ENCODE measurements at places on chromosomes 3 and 15.
A peak's percentile ranks its signal among the peaks of the same experiment; 100 is the strongest.

GRCh38 chr3:32335365-32336112, 56.1 kb upstream of the CMTM7 start:
- DNase-seq = no peak

GRCh38 chr3:15331606-15332404, 581 bp downstream of the SH3BP5 start:
- DNase-seq = no peak

DNA sequence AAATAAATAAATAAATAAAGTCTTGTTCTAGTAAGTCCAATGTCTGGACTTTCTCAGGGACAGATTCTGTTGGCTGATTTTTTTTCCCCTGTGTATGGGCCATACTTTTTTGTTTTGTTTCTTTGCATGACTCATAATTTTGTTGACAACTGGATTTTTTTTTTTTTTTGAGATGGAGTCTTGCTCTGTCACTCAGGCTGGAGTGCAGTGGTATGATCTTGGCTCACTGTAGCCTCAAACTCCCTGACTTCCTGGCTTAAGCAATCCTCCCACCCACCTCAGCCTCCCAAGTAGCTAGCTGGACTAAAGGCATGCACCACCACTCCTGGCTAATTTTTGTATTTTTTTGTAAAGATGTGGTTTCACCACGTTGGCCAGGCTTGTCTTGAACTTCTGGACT, 38.9 kb downstream of the TICRR start:
- DNase-seq = no peak

- no peak for DNase-seq
Measured at GRCh38 chr15:50484781-50485180, 60.6 kb downstream of the USP8 start.

- no peak for DNase-seq
Measured at GRCh38 chr3:57733790-57734189, 22.3 kb upstream of the SLMAP start.

DNA sequence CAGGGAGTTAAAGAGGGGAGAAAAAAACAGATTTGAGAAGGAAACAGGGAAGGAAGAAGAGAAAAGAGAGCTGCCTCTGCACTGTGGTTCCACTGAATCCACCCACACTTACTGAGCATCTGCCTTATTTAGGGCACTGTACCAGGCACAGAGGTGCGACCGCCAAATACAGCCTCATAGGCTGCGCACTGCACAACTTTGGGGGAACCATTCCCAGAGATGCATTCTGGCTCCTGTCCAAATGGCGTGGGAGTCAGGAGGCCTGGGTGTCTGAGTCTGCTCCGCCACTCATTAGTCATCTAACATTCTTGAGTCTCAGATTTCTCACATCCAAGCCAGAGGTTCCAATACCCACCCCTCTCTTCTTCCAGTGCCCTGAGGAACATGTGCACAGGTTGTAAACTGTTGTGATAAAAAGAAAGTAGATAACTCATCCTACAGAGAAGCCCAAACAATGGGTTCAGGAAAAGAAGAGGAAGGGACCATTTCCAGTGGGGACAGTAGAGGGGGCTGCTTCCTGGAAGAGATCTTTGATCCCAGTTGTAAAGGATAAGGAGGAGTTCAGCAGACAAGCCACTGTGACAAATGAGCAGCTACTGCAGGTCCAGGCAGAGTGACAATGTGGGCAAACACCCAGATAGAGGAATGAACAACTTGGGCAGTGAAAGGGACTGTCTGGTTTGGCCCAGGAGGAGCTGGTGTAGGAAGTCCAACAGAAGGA, 254.6 kb downstream of the UACA start:
- no peak for DNase-seq

DNA sequence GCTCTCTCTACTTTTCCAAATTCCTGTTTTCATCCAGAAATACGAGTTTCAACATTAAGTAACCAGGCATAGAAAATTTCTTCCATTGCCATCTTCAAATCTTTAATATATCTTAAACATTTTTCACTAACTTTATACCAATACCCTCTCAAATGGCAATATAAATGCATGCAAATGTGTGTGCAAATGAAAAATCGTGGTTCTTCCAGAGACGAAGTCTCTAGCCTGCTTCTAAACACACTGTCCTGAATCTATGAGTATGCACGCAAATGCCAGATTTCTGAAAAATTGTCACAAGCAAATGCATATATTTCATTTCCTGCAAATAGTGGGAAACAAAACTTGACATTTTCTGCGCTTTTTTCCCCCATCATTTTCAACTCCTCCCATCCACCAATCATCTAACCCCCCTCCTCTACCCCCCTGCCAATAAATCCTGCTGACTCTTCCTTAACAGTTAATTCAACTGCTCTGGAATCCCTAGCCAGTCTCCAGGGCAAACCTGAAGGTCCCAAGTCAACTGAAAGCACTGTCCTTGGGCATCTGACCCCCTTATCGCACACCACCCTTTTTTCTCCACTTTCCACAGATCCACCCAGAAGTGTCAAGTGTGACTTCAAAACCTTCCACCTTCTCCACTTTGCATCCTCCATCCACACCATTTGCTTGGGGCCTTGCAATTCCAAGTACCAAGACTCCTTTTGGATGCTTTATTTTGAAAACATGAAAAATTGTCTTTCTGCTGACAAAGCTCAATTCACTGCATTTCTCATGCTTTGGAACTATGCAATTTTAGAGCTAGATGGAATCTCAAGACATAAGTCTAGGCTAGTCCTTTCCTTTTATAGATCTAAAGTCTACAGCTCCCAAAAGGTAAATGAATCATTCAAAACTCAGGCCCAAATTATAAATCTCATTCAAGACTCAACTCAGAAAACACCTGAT, 144.7 kb downstream of the OSBPL10 start:
- no peak for DNase-seq

DNA sequence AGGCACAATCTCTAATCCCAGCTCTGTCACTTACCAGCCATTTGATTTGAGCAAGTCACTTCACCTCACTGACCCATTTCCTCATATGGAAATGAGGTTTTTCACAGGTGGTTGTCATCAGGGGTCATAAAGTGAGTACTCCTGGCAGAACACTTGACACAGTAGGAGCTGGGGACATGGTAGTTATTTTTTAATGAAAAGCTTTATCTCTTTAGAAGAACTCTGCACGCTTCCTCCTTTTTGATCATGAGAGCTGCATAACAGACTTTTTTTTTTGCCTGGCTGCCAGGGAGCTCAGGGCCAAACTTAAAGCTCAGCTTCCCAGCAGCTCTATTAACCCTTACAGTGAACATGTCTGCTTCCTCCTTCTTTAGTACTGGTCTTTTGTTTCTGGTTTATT, 8.4 kb downstream of the VWA5B2 start:
- DNase-seq = no peak

- no peak for DNase-seq
Measured at GRCh38 chr3:48697952-48698351, 12.2 kb upstream of the NCKIPSD start.

GRCh38 chr3:43378066-43378935, 92.0 kb downstream of the SNRK start:
- peak; percentile 42 for DNase-seq

DNA sequence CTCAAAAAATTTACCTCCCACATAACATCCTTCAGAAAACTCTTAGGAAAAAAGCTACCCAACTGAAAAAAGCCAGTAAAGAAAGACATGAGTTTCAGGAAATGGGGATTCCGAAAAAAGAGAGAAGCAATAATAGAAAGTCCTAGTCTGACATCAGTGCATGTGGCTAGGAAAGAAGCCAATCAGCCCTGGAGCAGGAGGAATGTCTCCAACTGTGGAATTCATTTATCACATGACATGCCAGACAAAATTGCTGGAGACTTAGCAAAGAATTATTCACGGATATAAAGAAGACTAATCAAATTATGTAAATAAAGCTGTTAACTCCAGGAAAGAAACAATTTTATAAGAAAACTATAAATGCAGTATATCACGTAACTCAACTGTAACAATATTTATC, 258.9 kb upstream of the RARB start:
- DNase-seq = no peak

- no peak for DNase-seq
Measured at GRCh38 chr15:29880341-29880740, 58.1 kb upstream of the TJP1 start.

DNA sequence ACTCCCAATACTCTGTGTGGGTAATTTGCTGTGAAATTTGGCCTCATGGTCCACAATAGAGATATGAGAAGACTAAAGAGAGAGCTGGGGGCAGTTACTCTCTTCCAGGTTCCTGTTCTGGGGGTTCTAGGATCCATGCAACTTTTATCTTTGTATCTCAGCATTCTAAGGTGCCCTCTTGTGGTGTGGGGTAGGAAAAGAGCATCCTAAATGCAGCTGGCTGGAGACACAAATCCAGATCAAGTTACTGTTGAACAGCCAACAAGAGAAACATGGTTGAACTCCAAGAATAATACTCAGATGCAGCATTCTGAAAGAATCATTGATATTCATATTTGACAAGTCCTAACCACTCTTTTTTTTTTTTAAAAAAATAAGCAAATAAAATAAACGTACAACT, 238.2 kb downstream of the GREM1 start:
- no peak for DNase-seq

GRCh38 chr3:192957441-192958021, 39.9 kb upstream of the MB21D2 start:
- DNase-seq = no peak

GRCh38 chr15:59723687-59724346, 34.7 kb upstream of the BNIP2 start:
- no peak for DNase-seq

- no peak for DNase-seq
Measured at GRCh38 chr3:89098964-89099585, 8.3 kb upstream of the EPHA3 start.

DNA sequence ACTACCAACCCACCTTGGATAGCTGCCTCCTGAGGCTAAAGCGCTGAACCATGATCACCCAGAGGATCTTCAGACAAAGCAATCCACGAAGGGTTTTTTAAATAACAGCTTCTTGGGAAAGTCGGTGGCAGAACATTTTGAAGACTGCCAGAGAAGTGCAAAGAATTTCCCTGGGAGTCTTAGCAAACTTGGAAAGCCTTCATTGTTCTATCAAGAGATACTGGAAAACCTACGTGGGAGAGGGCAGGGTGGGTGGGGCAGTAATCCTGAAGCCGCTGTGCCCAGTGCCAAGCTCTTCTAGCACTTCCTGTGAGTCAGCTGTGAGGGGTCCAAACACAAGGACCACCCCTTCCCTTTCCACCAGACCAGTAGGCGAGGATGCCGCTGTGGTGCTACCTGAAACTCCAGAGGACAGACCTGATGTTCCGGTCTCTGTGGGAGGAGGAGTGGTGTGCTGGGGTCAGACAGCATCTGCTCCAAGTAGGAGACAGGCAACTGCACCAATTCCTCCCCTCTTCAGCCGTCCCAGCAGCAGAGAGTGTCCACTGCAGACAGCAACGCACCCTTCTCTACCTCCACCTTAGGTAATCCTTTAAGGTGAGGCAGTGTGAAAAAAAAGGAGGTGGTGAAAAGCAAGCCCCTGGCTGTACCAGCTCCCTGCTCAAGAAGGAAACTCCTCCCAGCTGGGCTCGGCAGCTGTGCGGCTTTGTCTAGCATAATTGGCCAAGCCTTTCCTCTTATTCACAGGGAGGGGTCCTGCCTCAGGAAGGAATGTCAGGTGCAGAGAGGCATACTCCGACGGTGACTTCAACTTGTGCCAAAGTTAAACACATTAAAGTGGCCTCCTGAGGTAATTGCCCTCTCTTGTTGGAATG, 99.0 kb downstream of the TMCC1 start:
- no peak for DNase-seq

GRCh38 chr3:52310861-52311575, 5.1 kb upstream of the DNAH1 start:
- DNase-seq = peak; percentile 8

GRCh38 chr3:126402666-126403302, 8.1 kb downstream of the CFAP100 start:
- DNase-seq = no peak

DNA sequence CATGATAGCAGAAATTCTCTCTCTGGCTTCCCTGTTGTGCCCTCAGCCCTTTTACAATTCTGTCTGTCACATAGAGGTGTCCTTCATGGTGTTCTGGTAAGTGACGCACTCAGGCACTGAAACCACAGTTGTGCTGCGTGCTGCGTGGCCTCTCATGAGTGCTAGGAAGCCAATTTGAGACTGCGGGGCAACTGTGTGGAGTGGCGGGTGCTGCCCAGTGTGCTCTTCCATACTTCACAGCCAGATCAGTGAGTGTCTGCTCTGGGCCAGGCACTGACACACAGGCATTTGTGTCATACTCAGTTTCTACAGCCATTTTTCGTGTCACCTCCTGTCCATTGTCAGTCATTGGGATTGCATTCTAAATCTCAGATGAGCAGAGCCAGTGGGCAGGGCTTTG, 133.1 kb upstream of the PLXNA1 start:
- DNase-seq = no peak

- DNase-seq = no peak
Measured at GRCh38 chr3:77919244-77919643, 879.3 kb downstream of the ROBO2 start.

DNA sequence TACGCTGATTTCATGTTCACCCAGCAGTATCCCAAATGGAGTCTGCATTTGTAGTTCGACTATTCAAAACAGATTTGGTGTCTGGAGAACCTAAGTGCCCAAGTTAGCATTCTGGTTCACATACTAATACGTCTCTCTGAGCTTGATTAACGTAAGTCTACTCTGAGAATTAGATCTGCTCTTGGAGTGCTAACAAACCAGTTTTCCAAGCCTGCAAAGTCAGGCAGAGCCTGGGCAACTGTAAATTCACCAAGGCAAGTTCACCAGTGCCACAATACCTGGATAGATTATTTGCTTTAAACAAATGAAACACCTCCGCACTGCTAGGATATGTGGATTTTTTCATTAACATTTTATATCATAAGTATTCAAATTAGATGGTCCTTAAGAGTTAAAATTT, 912.6 kb downstream of the ROBO1 start:
- DNase-seq = no peak

DNA sequence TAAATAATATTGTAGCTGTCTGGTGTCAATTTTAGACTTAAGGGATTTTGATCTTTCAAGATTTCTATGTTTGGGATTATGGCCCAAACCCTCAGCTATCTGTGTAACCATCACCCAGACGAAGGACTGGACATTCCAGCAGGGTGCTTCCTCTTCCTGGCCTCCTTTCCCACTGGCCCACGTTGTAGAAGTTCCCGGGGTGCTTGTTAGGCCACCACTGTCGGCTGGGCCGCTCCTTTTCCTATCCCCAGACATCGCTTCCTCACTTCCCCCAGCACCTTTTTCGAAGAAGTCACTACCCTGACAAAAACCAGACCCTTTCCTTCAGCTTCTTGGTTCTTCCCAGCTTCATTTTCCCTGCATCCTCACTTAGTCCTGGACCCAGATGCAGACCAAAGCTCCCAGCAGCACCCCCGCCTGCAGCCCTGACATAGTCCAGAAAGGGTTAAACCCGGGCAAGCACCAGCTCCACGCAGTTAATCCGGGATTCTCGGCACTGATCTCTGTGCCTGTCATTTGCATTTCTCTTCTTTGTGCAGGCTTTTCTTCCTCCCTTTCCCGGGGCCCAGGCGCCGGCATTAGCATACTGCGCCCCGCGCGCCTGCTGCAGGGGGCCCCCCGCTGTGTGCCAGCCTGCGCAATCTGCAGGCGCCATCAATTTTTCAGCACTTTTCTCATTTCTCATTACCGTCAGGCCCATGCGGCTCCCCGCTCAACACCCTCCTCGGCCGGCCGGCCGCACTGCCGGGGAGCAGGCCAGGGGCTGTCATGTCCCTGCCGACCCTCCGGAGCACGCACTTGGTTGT, 90.6 kb downstream of the ZNF621 start:
- DNase-seq = no peak

All from stimulated activated CD8-positive, alpha-beta memory T cell treated with anti-CD3 and anti-CD28 coated beads, Interleukin-2, amount 100 ng/mL, for 1 hour (primary cell).